ENCODE measurements at places on chromosomes 1 and 21.
A peak's percentile ranks its signal among the peaks of the same experiment; 100 is the strongest.

DNA sequence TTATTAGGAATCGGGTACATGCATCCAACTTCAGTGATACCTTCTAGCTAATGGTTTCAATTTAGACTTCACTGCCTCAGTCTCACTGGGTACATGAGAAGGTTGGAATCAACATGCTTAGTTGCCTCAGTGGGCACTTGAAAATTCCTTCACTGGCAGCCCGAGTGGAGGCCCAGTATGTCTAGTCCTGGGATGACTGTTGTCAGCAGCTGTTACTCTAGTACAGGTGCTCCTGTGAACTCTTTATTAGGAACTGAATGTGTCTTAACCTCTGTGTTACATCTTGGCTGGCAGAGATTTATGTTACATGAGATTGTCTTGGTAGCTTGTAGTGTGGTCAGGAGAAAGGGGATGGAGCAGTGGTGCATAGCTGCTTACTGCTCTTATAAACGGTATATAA, 13.4 kb downstream of the PLA2G2E start:
- DNase-seq, result no peak

DNA sequence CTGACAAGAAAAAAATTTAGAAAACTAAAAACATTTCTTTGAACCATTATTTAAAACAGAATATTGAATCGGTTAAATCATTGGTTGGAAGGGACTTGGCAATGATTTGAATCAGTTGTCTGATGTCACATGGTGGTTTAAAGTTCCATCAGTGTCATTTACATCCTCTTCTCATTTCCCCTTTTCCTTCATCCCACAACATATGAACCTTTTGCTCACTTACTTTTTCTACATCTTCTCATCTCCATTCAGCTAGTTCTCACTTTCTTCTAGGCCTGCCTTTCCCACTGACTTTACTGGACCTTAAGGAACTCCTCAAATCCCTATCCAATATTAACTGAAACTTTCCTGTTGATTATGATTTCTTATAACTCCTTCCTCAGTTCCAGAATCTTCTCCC, 58.5 kb downstream of the PHACTR4 start:
- no peak for DNase-seq

DNA sequence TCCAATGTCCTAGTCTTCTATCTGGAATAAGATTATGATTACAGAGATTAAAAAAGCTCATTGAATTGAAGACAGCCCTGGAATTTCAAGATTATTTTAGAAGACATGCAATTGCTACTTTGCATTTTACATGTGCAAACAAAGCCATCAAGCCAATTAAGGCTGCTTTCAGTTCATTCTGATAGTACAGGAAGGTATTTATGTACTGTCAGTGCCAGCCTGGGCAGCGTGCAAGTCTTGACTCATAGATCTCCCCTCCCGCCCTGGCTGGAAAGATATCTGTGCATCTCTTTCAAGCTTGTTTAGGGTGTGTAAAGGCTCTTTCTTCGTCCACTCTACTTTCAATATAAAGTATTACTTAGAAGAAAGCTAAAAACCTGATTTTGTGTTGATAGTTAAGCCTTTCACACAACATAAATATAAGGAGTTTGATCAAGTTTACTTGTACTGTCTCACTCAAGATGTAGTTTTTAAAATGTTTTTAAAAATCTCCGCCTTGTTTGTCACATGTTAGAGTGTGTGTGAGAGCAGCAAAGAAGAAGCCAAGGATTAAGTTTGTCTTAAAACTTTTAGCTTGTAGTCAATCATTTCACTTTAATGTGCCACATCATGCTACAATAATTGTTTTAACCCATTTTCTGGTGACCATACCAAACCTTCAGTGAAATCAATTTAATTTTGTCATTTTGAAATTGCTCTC, 13.6 kb upstream of the LYPLAL1 start:
- no peak for DNase-seq

DNA sequence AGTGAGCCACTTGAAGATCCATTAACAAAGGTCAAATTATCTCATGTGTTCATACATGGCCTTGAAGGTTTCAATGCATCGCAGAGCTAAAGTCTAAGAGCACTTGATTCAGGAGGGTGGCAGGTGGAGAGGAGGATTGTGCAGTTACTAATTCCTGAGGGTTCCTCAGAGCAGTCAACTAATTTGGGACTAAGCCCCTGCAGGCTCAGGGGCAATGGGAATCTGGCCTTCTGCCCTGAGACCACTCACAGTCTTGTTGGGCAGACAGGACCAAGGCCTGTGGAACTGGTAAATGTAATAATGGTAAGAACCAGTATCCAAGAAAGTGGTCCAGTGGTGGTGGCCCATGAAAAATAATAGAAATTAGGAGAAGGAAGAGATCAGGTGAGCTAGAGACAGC, 127.4 kb upstream of the HMGB4 start:
- no peak for DNase-seq

DNA sequence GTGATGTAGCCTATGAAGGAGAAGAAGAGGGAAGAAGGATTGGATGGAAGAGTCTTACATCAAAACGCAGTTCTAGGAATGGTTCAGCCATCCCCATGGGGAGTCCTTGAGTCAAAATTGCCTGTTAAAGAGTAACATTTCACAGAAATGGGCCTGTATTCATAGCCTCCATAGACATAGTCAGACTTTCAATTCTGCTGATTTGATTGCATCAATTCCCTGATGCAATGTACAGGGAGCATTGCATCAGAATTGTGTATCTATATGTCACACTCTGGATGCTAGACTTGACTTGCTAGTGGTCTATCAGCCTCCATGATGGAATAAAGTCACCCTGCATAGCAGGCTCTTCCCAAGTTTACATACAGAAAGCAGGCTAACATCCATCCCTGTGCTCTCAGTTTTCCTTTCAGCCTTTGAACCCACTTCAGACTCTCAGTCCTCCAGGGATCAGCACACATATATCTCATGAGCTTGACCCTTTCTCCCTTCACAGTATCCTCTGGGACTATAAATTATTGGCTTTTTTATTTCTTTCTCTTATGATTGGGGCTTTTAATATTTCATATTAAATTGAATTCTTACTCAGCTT, 1111.7 kb upstream of the B3GALT2 start:
- DNase-seq, result no peak

DNA sequence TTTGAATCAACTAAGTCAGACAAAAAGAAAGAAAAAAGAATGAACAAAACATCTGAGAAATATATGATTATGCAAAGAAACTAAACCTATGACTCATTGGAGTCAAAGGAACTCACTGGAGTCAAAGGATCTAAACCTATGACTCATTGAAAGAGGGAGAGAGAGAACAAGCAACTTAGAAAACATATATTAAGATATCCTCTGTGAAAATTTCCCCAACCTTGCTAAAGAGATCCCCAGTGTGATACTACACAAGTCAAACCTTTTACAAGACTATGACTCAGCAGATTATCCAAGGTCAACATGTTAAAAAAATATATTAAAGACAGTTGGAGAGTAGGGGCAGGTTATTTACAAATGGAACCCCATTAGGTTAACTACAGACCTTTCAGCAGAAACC, 1538.3 kb downstream of the NCAM2 start:
- DNase-seq, result no peak

GRCh38 chr1:89708751-89709375, 75.9 kb downstream of the LRRC8C start:
- no peak for DNase-seq

DNA sequence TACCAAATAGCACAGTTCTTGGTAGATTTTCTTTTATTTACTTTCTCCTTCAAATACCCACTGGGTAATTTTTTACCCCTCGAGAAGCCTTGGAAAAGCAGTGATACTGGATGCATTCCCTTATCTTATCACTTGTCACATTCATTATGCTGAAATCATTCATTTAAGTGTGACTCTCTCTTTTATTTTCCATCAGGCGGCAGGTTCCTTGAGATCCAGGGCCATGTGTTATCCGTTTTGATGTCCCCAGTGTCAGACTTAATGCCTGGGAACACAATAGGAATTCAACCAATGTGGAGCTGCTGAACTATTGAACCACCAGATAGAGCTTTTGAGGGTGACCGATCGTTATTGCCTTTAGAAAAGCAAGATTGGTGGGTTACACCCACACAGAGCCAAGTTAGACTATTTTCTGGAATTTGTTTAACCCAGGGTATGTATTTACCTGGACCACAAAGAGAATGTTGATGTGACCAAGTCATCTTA, 51.5 kb upstream of the ATP5PO start:
- no peak for DNase-seq

GRCh38 chr1:119101563-119101962, 38.9 kb downstream of the WARS2 start:
- peak; percentile 54 for DNase-seq

DNA sequence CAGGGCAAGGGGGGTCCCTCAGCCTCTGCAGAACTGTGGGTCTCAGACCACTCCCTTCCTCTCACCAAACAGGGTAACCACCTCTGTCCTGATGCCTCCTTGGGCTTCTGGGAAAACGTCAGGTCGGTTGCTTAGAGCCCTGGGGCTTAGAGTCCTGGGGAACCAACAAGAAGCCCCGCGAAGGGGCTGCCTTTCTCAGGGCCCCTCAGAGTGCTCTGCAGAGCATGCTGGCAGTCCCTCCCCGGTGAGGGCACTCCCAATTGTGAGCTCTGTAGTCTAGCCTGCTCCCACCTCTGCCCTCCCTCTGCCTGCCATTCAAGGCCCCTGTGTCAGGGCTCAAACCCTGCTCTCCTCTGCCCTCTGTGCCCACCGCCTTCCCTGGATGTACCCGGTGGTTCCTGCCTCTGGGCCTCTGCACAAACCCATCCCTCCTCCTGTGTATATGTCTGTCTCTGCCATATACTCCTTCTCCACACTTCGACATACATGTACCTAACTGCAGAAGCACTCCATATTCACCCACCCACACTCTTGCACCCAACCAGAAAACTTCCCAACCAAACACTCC, 92.3 kb downstream of the DMRTB1 start:
- no peak for DNase-seq

GRCh38 chr1:93666613-93667384, 14.8 kb downstream of the BCAR3 start:
- DNase-seq, result no peak
